ENCODE measurements at places on chromosomes 7 and 10.
A peak's percentile ranks its signal among the peaks of the same experiment; 100 is the strongest.

- no peak for DNase-seq
Measured at GRCh38 chr10:50885097-50885859, at the start of gene A1CF. Gene A1CF, minus strand, starts transcription at chr10:50885627. Its CDS starts 25,687 bp downstream, at chr10:50859940.

GRCh38 chr7:84783141-84783778, 403.6 kb downstream of the SEMA3D start:
- no peak for DNase-seq

DNA sequence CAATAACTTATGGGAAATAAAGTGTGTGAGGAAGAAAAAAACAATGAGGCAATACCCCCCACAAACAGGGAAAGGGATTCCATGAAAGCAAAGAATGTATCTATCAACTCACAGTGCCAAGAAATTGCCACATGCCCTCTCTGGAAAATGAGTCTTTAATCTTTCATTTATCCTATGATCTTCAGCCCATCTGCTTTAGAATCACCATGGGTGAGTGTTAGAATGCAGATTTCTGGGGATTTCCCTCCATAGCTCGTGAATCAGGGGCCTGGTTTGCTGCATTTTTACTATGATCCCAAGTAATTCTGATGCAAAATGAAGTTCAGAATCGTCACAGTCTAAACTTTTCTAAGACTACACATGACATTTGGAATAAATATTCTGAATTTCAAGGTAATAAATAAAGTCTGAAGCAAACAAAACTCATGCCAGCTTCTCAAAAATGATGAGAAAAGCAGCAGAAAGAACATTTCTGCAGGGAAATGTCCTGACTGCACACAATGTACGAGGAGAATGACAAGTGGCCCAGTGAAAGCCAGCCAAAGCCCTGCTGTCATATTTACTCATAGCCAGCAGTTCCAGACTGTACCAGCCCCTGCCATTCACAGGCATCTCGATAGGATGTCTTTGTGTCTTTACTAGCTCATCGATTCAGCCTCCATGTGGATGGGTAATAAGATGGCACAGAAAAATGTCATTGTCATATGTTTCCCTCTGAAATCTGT, 167.1 kb downstream of the ELMO1 start:
- DNase-seq, result no peak

- DNase-seq, result no peak
Measured at GRCh38 chr7:92725161-92725925, 111.0 kb downstream of the CDK6 start.

DNA sequence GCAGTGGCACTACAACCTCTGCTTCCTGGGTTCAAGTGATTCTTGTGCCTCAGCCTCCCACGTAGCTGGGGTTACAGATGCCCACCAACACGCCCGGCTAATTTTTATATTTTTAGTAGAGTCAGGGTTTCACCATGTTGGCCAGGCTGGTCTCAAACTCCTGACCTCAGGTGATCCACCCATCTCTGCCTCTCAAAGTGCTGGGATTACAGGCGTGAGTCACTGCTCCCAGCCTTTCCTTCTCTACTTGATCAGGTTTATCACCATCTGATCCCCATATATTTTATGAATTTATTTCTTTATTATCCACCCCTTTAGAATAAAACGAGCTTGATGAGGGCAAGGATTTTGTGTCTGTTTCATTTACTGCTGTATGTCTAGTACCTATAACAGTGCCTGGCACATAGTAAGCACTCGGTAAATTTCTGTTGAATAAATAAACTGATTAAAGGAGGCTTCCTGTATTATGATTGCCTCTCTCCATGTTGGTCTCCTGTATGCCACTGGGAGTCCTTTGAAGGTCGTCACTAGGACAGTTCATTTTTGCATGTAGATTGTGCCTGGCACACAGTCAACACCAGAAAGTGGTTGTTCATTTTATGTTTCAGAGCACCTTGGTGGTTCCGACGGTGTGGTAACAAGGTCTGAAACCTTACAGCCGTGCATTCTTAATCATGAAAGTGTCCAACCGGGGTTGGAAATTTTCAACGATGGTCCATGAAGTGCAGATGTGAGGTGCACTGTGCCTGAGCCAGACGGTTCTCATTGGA, 9.6 kb upstream of the EIF3A start:
- DNase-seq, result no peak

DNA sequence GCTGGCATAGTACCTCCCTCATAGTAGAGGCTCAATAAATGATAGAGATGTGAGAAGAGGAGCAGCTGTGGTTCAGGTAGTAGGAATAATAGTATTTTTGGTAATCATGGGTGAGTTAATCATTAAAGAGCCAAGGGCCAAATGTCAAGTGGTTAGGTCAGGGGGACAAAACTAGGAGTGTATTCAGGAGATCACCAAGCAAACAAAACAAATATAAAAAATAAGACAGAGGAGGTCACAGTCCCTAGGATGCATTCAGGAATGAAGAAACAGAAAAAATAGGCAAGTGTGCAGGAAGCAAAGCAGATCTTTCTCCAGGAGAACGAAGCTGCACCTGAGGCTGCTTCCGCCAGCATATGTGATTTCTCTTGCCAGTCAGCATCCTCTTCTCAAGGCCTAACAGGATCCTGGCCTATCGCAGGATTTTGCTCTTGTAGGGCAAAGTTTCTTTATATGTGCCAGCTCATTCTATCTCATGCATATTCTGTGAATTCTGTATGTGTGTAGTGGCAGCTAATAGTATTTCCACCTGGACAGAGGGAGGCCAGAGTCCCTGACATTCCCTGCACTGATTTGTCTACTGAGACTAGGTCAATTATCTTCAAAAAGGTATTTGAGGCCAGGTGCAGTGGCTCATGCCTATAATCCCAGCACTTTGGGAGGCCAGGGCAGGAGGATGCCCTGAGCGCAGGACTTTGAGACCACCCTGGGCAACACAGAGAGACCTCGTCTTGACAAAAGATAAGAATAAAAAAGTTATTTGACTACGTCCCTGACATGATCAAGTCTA, 82.7 kb downstream of the AKR1D1 start:
- DNase-seq, result no peak

DNA sequence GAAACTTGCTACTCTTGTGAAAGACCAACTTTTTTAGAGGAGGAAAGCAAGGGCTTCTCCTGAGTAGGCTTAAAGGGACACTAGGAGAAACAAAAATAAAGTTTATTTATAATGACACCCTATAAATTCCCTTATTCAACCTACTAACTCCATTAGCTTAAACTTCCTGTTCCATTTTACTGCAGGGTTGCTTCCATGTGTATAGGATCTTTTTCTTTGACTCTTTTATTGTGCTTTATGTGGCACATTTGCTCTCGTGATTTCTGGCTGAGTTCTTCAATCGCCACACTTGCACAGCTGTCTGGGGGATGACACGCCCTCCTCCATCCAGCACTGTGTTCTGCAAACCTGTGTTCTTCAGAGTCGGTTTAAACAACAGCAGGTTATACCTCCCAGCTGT, 225.7 kb upstream of the NPVF start:
- DNase-seq, result no peak

- no peak for DNase-seq
Measured at GRCh38 chr10:102109166-102110116, 10.7 kb downstream of the LDB1 start.

- DNase-seq, result peak; percentile 93
Measured at GRCh38 chr7:139771001-139771956, 6.5 kb downstream of the HIPK2 start.

- DNase-seq, result peak; percentile 48
Measured at GRCh38 chr7:19619122-19619521, 89.7 kb downstream of the POLR1F start.

DNA sequence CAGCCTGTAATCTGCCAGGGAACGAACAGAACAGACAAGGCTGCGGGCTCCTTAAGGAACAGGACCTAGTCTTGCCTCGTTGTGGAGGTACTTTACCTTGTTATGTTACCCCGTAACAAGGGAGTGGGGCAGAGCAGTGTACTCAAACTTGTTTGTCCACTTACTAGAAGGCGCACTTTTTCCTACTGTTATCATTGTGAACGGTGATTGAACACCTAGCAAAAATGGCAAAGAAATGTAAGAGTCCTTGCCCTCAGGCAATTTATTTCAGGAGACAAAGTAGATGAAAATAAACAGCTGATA, 620 bp upstream of the IMPDH1 start:
- no peak for DNase-seq

- no peak for DNase-seq
Measured at GRCh38 chr7:142801601-142802295, 31.0 kb downstream of the PRSS2 start.

GRCh38 chr10:43980313-43980712, 331.6 kb upstream of the ZNF32 start:
- DNase-seq, result no peak

DNA sequence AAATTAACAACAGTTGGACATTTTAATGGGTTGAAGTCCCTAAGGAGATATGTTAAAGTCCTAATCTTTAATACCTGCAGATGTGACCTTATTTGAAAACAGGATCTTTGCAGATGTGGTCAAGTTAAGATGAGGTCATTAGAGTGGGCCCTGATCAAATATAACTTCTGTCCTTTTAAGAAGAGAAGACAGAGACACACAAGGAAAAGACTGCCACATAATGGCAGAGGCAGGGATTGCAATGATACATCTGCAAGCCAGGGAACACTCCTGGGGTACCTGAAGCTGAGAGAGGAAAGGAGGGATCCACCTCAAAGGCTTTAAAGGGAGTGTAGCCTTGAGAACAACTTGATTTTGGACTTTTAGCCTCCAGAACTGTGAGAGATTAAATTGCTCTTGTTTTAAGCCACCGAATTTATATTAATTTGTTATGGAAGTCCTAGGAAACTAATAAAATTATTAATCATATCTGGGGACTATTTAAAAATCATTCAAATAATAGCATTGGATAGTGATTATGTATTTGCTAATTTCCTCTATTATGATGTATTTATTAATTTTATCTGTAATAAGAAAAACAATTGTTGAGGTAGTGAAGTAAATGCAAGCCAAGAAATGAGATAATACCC, 700.0 kb upstream of the PCDH15 start:
- no peak for DNase-seq

- DNase-seq, result no peak
Measured at GRCh38 chr10:132643709-132644526, 106.3 kb downstream of the INPP5A start.

DNA sequence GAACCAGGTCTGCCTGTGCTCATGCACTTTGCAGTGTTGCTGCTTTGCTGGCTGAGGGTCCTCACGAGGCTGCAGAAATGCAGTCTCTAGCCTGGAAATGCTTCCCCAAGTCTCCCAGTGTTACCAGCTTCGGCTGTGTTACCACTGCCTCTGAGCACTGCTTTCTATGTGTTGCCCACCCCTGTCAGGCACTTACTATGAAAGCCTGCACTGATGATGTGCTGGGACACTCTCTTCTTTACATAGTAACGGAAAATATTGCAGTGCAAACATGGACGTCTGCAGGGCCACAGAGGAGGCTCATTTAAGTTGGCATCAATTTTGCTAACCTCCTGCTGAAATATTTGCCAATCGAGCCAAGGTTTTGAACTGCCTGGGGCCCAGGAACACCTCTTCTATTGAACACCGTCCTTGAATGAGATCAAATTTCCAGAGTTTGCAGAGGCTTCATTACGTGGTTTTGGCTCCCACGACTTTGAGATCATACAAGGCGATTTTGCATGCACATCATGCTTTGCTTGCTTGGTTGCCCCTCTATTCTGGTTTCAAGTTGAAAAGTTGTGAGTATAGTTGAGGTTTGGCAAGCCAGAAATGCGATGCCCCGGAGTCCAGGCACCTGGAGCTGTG, 404.7 kb upstream of the PODXL start:
- no peak for DNase-seq

GRCh38 chr10:71156436-71156835, 55.9 kb upstream of the UNC5B start:
- no peak for DNase-seq

DNA sequence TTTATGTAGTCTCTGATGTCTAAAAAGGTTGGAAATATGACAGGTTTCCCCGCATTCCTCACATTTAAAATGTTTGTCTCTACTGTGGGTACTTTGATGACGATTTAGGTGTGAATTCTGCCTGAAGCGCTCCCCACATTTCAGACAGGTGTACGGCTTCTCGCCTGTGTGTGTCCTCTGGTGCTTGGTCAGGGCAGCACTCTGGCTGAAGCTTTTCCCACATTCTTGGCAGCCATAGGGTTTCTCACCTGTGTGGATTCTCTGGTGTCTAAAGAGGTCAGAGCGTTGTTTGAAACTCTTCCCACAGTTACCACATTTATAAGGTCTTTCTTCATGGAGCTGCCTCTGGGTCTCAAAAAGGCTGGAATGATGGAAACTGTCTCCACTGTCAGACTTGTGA, 6.3 kb downstream of the ZNF394 start:
- no peak for DNase-seq

DNA sequence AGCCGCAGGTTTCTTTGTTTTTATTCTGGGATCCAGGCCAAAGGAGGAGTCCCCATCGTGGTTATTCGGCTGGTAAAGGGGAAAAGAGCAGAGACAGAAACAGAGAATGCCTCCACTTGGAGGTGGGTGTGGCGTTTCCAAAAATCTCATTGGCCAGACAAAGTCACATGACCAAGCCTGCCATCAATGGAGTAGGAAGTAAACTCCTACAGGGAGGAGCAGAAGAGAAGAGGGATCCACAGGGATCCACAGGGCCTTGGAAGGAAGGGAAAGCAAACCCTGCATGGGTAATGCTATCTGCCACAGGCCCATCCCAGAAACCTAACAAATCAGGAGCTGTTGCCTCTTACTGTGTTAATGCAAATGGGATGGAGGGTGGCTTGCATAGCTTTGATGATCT, 425.7 kb upstream of the GALNT17 start:
- DNase-seq, result no peak

- DNase-seq, result no peak
Measured at GRCh38 chr10:43596546-43596945, 9.7 kb upstream of the ZNF485 start.

GRCh38 chr7:135204876-135205275, 6.5 kb downstream of the WDR91 start:
- DNase-seq, result no peak

Data from HCT116 (cell line).